Vagina (tissue), 2 donors: ENCODE measurements at places on chromosomes 5 and 9.

DNA sequence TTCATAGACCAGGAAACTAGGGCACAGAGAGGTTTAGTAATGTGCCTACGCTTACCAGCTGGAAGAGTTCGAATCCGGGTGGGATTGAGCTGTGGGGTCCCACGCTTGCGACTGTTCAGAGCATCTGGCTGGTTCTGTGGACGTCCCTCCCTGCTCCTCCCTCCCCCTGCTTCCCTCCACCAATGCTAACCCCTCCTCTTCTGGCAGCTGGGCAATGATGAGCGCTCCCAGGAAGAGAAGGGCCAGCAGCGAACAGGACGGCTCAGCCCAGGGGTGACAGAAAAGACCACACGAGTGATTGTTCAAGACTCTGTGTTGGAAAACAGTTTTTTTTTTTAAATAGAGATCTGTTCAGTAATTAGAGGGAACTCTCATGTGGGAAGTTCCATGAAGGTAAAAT is 6.9 kb downstream of the FAM163B start:
- no peak for DNase-seq

DNA sequence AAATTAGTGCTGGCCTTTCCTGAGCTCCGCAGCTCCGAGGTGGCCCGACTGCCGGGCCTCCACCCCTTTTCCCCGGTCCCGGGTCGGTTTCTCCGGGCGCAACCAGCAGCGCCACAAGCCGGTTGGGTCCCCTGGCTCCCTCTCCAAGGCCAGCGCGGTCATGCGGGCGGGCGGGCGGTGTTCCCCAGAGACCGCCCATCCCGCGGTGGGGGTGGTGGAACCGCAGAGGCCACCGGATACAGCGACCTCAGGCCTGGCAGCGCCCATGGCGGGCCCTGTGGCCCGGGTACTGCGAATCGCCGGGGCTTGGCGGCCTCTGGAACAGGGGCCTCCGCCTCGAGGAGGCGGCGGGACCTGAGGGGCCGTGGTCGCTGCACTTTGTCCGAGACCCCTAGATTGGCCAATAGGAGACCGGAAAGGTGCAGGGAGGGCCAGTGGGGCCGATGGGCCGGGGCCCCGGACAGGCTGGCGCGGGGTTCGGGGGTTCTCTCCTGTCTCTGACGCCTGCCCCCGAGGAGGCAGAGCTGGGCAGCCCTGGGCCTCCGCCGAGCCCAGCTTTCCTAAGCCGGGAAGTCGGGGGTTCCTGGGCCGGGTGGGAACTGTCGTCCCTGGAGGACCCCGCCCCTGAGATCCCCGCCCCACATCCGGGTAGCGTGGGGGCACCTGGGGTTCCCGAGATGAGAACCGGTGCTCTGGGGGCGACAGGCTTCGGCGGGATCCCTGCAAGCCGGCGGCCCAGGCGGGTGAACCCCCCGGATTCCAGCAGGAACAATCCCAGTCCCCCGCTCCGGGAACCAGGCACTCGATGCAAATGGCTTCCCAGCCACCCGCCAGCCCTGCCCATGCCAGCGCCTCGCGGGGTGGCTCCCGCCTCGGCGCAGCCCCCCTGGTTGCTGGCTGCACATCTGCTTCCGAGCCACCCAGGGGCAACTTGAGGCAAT is 293.9 kb downstream of the ZSWIM6 start:
- DNase-seq: no peak

- no peak for DNase-seq
Measured at GRCh38 chr9:91036356-91036755, 234.7 kb downstream of the SYK start.

DNA sequence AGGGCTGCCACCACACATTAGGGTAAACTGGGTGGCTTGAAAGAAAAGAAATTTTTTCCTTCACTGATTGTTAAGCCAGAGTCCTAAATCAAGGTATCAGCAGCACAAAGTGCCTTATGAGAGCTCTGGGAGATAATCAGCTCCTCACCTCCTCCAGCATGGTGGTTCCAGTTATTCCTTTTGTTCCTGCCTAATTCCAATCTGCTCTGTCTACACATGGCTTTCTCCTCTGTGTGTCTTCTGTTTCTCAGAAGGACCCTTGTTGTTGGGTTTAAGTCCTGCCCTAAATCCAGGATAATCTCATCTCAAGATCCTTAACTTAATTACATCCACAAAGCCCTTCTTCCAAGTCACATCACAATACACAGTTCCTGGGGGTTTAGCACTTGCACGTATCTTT is 1352.0 kb upstream of the CDH9 start:
- DNase-seq: no peak

- DNase-seq: no peak
Measured at GRCh38 chr9:134597957-134598883, 43.4 kb upstream of the COL5A1 start.

GRCh38 chr5:111675201-111675934 is 81.6 kb downstream of the NREP start:
- no peak for DNase-seq

DNA sequence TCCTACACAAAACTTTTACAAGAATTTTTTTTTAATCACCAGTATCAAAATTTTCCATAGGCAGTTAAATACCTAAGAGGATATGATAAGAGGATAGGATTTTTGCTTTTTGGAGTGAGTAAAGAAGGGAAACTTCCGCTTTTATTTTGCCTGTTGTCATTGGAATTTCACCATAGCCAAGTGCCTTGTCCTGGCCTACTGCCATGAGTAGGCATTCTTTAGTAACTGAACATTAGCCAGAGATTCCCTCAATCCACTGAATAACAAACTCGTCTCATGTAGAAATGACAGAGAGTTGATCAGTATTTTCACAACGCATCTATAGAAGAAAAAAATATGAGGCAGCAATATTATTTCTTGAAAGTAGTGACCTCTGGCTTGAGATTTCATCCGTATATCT is 289.6 kb upstream of the ADAMTSL1 start:
- no peak for DNase-seq

DNA sequence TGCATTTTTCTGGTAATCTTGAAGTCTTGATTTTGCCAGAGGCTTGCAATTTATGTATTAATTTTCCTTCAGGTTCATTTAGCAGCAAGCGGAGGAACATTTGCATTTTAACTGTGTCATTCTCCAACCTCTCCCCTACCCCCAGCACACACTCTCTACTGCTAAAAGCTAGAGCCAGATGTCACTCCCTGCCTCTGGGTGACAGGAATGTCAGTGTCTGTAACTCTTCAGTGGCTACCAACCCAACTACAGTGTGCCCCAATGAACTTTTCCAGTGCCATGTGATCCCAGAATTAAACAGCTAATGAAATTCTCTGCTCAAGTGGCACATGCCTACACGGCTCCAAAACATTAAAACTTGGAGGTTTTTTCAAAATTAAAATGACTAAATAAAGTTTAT is 260.3 kb downstream of the GOLPH3 start:
- DNase-seq: no peak

GRCh38 chr9:19782005-19782404 is 6.8 kb downstream of the SLC24A2 start:
- no peak for DNase-seq

DNA sequence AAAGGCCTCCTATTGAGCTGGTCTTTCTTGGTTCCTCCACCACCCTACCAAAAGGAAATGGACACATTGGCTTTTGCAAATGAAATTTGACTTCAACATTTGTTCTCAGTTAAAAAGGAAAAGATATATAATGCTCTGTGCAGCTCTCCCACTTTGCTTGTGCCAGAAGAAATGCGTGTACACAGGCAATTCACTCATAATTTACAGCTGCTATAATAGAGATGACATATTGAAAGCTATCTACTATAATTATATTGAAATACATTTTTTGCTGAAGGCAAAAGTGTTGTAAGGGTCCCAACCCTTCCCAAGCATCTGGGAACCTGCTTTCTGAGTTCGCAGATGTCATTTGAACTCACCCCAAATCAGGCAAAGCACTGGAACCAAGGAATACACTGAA is 173.2 kb downstream of the PBX3 start:
- DNase-seq: no peak

DNA sequence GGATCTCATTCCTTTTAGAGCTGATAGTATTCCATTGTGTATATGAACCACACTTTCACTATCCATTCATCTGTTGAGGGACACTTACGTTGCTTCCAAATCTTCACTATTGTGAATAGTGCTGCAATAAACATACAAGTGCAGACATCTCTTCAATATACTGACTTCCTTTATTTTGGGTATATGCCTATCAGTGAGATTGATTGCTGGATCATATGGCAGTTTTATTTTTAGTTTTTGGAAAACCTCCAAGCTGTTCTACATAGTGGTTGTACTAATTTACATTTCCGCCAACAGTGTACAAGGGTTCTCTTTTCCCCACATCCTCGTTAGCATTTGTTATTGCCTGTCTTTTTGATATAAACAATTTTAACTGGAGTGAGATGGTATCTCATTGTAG is 33.8 kb upstream of the LECT2 start:
- DNase-seq: no peak

DNA sequence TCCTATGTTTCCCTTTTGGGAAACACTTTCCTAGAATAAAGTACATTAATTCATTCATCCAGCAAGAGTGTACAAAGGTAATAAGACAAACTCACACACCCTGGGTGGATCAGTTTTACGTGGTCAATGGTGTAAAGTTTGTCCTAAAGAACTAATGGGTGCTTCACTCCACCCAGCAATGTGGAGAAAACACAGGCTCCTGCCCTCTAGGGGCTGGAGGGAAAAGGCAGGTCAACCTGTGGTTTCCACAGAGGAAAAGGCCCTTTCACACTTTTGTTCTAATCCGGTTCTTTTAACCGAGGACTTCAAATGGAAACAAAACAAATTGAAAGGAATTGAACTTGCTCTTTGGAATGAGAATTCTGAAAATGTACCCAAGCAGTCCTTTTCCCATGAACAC is 80.9 kb upstream of the SPOCK1 start:
- DNase-seq: no peak

GRCh38 chr5:159786201-159786600 is 130.1 kb upstream of the ADRA1B start:
- peak; percentile 79 for DNase-seq

DNA sequence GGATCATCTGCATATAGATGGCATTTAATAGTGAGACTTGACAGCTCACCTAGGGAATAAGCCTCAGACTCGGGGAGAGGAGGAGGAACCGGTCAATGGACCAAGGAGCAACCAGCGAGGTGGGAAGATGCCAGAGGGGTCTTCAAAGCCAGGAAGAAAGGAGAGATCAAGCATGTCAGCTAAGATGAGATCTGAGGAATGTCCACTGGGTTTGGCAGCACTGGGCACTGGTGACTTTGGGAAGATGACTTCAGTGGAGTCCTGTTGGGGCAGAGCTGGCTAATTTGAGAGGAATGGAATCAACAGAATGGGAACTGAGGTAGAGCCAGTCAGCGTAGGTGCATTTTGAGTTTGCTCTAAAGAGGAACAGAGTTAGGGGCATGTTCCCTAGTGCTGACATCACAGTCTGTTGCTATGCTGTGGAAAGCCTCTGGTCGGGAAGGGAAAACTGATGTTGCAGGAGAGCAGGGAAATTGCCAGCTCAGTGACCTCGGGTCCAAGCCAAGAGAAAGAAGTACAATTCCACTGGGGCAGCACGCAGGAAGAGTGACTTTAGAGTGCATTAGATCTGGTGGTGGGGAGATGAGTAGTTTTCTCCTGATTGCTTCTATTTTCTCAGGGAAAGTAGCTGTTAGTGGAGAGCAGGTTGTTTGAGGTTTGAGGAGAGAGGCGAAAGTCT is 56.9 kb downstream of the ZNF618 start:
- no peak for DNase-seq

DNA sequence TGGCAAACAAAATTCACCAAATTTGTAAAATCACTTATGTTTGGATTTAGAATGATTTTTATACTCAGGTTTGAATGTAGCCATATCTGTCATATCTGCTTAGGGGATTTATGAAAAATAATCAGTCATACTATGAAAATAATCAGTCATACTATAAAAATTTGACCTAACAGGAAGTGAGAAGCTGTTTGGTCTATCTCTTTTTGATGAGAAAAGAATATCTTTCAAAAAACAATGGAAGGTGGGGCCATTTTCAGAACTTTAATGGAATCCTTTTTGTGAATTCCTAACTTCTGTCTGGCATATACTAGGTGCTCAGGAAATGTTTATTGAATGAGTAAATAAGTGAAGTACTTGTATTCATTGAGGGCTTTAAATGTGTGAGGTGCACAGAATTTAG is 70.1 kb downstream of the CWC27 start:
- no peak for DNase-seq

- DNase-seq: no peak
Measured at GRCh38 chr5:52638732-52639131, 149.0 kb upstream of the ITGA1 start.

DNA sequence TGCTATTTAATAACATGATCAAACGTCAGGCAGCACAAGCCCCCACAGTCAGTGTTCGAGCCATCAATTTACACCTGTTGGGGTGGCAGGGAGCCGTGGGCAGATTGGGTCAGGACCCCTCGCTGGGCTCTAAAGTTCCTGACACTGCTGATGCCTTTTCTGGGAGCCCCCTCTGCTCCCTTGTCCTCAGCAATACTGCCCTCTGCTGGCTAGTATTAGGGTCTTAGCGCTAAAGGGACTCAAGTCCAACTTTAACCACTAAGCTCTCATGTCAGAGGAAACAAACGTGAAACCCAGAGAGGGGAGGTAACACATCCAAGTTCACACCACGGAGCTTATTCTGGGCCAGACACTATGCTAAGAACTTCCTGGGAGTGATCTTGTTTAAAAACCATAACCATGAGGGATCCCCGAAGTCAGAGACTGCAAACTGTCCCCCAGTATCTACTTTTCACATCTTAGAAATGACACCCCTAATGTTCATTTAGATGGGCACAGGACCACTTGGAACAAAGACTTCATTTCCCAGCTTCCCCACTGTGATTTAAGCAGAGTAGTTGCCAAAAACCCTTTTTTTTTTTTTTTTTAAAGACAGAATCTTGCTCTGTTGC is 20.4 kb downstream of the ANKS6 start:
- no peak for DNase-seq

DNA sequence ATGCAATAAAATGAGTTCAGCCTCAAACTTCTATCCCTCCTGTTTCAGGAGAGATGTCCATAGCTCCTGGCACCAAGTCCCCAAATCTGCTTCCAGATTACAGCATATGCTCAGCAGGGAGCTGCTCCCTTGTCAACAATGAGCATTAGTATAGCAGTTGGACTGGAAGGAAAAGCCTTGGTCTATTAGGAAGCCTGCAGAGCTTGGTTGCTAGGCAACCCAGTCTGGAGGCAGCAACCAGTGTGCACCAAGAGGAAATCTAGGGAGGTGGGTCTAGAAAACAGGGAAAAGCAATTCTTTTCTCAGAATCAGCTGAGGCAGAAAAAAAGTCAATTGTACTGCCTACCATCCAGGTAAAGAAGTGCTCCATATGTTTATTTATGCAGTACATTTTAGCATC is 229.5 kb upstream of the NMUR2 start:
- no peak for DNase-seq

GRCh38 chr5:112902561-112902960 is 19.5 kb downstream of the REEP5 start:
- no peak for DNase-seq

GRCh38 chr5:150497274-150497988 is 10.5 kb upstream of the NDST1 start:
- DNase-seq: no peak

GRCh38 chr5:146388386-146388785 is 49.7 kb downstream of the POU4F3 start:
- DNase-seq: no peak
